ENCODE measurements at places on chromosomes 2 and 18.

- DNase-seq = no peak
These were observed 32.5 kb upstream of the WIPF1 start for GRCh38 chr2:174630107-174630506.

- no peak for DNase-seq
These were observed 344.9 kb upstream of the SLC14A2 start for GRCh38 chr18:45270289-45270771.

DNA sequence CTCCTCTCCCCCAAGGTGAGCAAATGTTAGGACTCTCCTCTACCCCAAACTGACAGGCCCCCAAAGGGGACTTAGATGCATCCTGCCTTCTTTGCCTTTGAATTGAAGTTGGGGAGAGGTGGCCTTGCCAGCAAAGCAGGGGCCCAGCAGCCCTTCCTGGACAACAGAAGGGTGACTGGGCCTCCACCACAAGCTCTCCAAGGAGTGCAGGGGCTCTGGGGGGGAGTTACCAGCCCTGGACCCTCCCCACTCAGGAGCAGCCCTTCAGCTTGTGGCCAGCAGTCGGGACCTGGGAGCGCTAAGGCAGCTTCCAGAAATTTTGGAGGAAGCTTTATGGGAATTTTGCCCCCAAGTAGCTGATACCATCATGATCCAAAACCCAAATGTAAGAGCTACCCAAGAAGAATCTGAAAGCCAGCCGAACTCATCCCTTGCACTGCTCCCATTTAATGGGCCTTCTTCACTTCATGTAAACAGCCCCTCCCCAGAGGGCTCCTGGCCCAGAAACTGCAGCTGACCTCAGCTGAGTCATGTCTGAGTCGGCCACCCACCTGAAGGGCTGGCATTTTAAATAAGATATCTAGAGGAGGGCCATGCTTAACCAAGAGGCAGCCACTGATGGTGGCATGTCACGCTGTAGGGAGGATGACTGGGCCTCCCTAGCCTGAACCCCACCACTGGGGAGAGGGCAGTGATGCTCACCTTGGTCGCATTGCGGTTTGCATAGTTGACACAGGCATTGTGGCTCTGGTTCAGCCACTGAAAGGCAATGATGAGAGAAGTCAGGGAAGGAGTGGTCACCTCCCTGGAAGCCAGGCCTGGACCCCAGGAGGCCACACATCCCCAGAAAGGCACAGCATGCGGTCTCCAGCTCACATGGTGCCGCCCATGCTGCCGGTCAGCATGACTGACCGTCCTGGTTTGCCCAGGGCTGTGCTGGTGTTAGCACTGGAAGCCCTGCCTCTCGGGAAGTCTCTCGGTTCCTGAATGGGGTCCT lies 71.5 kb downstream of the SFXN5 start:
- no peak for DNase-seq

- no peak for DNase-seq
These were observed 89.0 kb downstream of the KCTD1 start for GRCh38 chr18:26459340-26459739.

DNA sequence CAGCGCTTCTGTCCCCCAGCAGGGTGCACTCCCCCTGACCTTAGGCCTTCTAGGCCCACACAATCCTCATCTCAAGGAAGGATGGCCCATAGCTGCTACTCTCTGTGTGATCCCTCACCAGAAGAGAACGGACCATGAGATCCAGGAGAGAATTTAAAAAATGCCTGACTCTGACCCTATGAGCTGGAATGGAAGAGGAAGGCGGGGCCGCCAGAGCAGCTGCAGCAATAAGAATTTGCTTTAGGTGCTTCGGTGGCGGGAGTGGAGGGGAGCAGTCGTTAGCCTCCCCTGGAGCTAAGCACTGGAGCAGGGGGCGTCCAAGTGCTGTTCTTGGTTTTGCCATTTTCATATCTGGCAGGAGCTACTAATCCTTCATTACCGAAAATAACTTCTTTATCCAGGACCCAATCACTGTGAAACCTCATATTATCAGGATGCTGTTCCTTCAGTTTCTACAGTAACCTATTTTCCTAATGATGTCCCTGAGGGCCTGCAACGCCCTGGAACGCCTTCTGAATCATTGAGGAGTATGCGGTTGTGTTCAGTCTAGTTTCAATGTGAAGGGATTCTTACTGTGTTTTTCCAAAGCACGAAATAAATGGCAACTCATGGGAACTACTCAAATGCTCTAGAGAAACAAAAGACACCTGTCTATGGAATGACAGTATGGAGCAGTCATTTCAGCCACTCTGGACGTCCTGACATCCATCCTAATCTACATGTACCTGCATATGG lies 105.1 kb upstream of the SIX2 start:
- DNase-seq = no peak

DNA sequence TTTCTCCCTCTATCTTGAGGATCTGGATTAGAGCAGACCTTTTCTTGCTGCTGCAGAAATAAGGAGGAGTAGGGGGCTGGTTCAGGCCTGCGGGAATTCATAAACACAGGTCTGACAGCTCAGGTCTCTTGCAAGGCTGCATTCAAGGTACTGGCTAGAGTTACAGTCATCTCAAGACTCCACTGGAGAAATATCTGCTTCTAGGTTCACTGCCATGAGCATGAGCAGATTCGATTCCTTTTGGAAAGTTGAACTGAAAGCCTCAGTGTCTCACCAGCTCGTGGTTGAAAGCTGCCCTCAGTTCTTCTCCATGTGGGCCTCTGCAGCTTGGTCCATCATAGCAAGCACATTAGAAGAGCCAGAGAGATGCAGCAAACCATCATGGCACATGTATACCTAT lies 124.4 kb upstream of the SETBP1 start:
- DNase-seq = no peak

DNA sequence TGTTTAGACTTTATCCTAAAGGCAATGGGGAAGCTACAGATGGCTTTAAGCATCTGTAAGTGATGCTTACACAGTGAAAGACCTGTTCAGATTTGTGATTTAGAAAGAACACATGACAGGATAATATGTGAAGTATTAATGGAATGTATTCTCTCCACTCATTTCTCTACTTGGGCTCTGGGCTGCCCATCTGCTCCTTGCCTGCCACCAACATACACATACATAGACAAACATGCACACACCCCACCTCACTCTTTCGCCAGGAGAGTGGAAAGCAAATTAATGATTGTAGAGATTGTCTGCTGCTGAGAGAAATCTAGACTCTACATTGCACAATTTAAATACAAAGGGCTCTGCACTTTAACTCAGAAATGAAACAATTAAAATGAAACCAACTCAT lies 61.0 kb upstream of the NFE2L2 start:
- no peak for DNase-seq

DNA sequence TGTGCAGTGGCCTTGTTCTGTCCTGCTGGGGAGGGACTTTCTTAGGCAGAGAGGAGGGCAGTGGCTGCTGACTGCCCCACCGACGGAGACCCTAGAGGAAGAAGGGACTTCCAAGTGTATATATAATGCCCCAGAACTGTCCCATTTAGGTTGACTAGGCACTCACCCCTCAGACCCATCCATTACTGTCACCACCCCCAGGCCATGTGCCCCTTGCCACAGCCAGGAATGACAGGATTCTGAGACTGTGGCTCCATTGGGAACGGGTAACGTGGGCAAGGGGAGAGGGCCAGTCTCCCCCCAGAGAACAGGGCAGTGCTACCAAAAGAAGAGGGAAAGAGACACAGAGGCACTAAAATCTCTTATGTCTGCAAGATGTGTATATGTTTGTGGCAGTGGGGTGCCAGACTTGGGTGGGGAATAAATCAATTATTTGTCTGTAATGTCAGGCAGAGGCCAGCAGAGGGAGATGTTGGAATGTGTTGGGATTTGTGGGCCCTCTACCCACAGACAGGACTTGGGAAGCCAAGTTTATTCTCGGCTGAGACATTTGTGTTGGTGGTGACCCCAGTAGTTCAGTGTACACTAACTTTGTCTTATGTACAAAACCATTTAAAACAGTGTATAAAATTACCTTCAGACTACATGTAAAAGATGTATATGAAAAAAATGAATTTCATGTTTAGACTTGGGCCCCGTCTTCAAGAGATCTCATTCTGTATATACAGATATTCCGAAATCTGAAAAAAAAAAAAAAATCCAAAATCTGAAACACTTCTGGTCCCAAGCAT lies 24.0 kb upstream of the TMEM37 start:
- DNase-seq = no peak

DNA sequence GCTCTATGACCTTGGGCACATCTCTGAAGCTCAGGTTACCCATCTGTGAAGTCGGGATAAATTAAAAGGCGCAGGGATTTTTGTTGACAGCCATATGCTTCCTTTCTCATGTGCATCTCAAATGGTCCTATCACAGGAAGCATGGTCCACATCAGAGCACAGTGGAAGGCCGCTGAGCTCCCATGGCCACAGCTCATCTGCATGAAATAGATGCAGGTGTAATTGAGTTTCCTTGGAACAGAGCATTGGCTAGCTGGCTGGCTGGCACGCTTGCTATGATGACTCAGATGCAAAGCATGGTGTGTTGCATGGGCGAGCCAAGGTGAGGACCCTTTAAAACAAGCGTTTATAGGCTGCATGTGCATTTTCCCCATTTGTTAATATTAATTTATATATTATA lies 79.3 kb downstream of the TXNL1 start:
- DNase-seq = no peak

GRCh38 chr18:37452015-37452414 lies 113.6 kb downstream of the CELF4 start:
- no peak for DNase-seq

DNA sequence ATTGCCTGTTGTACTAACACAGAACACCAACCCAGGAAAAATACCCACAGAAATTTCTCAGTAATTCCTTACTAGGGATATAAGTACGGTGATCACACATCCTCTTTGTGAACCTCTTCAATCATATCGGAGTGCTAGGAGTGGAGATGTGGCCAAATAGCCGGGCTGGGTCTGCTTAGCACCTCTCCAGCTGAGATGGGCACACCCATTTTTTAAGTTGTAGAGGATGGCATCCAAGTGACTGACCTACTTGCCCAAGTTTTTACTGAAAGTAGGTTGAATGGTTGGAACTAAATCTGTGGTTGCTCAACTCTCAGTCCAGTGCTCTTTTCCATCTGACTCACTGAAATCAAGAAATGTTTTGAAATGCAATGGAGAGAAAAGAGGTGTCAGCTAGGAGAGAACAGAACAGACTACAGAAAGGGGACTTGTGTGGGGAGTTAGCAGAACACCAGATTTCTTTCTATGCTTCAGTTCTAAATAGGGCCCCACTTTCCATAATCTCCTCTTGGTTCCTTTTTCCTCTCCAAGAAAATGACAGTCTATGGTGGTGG lies 68.7 kb upstream of the FSHR start:
- DNase-seq = no peak

DNA sequence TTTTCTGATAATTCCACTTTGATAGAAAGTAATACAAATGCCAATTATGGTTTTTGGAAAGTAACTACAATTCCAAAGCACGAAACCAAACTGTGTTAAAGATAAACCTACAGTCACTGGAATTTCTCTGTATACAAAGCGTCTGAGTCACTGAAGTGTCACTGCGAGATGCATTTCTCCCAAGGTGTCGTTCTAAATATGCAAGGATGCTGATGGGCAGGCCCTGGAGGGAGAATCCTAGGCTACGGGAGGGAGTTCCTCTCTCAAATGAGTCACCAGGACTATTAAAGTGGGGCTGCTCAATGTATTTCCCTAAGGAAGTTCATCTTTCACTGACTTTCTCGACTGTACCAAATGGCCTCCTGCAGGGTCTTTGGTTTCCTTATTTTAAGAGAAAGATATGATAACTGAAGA lies 163.8 kb upstream of the STK17B start:
- DNase-seq = no peak

- no peak for DNase-seq
These were observed 971 bp downstream of the ZNF385B start for GRCh38 chr2:179860255-179861026.

Data from stimulated activated CD4-positive, alpha-beta T cell treated with anti-CD3 and anti-CD28 coated beads, Interleukin-4, amount 100 ng/mL, for 1 hour (primary cell).